ENCODE measurements at places on chromosomes 7 and 10.

- DNase-seq, result no peak
Measured at GRCh38 chr7:156005202-156005691, 193.0 kb upstream of the SHH start.

DNA sequence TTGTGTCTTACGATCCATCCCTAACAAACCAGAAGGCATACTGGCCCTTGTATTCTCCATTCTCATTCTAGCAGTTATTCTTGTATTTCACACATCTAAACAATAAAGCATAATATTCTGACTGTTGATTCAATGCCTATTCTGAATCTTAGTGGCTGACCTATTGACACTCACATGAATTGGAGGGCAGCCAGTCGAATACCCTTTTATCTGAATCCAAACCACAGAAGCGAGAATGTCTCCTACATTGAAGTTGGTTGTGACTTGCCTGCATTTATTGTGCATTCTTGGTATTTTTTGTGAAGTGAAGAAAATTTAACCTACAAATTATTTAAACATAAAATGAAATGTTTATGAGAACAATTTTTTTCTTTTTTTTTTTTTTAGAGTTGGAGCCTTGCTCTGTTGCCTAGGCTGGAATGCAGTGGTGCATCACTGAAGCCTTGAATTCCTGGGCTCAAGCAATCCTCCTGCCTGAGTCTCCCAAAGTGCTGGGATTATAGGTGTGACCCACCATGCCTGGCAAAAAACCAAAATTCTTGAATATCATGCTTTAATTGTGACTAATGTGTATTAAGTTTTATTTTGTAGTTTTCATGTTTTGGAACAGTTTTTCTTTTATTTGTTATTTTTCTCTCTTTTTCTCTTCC, 22.7 kb downstream of the EXOC4 start:
- DNase-seq, result no peak

DNA sequence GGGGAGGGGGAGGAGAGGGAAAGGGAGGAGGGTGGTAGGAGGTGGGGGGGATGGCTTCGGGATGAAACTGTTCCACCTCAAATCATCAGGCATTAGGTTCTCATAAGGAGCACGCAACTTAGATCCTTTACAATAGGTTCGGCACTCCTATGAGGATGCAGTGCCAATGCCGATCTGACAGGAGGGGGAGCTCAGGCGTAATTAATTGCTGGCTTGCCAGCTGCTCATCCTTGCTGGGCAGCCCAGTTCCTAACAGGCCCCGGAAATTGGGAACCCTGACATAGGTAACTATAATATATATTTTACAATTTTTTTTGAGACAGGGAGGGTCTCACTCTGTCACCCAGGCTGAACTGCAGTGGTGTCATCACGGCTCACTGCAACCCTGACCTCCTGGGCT, 118.8 kb upstream of the SFMBT2 start:
- DNase-seq, result no peak

DNA sequence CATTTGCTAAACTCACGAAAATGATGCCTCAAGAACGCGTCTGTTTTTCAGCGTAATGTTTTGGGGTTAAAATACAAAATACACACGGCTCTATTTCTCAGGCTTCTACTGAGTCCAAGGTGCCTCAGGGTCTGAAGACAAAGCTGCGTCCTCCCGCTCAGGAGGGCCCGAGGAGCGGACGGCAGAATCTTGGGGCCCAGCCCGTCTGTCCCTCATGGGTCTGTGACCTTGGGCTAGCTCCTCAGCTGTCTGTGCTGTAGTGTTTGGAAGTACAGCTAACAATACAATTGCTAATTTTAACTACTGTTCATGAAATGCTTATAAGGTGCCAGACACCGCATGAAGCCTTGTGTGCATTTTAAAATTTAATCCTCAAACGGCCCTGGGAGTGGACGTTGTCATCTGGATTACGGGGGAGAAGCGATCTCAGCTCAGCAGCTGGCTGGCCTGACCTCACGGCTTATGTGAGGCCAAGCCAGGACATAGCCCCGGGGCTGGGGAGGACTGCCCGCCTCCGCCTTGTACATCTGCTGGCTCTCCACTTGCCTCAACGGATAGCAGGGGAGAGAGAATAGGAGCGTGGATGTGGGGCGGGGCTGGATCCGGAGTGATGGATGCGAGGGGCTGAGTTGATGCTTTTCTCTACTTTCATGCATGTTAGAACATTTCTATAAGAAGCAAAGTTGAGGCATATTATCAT, 357.4 kb downstream of the GLRX3 start:
- no peak for DNase-seq

DNA sequence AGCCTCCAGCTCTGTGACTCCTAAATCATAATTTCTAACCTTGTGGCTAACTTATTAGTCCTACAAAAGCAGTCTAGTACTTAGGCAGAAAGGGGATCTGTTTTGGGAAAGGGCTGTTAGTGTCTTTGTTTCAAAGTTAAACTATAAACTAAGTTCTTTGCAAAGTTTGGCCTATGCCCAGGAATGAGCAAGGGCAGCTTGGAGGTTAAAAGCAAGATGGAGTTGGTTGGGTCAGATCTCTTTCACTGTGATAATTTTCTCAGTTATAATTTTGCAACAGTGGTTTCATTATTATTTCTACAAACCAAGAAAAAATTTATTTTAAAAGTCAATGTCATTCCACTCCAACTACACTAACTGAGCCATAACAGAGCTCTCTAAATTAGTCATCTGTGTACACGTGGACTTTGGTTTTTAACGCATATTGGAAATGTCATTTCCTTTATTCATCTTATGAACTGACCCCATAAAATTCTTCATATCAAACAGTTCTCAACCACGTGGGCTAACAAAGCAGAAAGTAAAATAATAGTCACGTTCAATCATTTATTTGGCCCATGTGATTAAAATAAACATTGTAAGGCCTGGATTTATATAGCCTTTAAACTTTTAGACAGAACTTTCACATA, 143.2 kb upstream of the C7orf33 start:
- DNase-seq, result no peak

- DNase-seq, result no peak
Measured at GRCh38 chr10:7027913-7028808, 382.7 kb downstream of the SFMBT2 start.

- DNase-seq, result no peak
Measured at GRCh38 chr10:89171263-89171872, 35.7 kb downstream of the CH25H start.

- peak; percentile 61 for DNase-seq
Measured at GRCh38 chr10:80453056-80453841, 861 bp upstream of the TSPAN14 start.

GRCh38 chr10:102188298-102188940, 36.2 kb downstream of the NOLC1 start:
- DNase-seq, result no peak

GRCh38 chr10:111709603-111710002, 474.0 kb downstream of the GPAM start:
- DNase-seq, result no peak

DNA sequence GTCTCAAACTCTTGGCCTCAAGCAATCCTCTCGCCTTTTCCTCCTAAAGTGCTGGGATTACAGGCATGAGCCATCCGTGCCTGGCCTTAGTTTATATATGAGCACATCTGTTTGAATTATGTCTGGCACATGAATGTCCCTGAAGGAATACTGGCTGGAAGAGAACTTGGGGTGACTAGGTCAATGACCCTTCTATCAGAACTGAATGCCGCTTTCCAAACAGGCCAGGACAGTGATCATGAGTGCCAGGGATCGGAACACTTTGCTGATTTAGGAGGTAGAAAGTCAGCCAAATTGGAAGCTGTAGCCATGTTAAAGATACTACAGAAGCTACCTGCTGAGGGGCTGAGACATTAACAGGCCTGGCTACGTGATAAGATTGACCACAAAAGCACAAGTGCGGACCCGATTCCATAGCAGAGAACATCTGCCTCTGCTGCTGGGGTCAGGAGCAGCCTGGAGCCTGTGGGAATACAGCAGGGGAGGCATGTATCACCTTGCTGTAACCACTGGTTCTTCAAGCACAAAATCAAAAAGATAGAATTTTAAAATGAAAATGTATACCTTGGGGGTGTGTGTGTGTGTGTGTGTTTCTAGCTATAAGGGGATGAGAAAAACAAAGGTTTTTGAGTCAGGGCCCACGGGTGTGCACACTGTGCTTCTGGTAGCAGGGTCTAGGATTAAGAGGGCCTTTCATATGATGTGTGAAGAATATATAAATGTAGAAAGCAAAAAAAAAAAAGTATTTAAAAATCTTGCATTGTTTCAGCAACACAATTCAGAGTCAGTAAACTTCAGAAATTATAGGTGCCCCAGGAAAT, 293.7 kb downstream of the BBS9 start:
- no peak for DNase-seq

DNA sequence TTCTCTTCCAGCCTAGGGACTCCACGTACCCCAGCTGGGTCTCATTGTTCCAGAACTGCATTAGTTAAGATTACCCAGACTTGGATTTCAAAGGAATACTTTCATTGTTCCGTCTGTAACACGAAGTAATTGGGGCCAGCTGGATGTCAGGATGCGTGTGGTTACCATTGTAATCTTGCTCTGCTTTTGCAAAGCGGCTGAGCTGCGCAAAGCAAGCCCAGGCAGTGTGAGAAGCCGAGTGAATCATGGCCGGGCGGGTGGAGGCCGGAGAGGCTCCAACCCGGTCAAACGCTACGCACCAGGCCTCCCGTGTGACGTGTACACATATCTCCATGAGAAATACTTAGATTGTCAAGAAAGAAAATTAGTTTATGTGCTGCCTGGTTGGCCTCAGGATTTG, 21.0 kb downstream of the LRRC17 start:
- DNase-seq, result no peak

GRCh38 chr10:118628397-118628796, 32.9 kb upstream of the PRLHR start:
- no peak for DNase-seq

DNA sequence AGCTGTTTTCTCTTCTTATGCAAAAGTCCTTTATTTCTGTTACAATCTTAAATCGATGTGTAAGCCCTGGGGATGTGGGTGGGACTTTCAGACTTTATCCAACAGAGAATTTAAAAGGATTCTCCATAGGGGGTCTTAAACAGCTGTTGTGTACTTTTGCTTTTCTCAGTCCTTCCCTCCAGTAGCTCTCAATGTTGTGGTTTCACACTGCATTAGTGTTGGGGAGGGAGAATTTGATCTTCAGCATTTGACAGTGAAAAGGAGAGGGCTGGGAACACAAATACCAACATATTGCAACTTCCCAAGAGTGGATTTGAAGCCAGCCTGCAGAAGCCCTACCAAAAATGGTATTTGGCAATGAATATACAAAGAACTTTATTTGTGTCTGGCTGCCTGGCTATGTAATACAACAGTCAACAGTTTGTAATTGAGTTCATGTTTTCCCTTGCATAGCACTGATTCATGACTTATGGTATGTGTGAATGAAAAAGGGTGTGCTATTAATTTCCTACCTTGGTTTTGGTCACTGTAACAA, 80.1 kb upstream of the CAPZA2 start:
- DNase-seq, result no peak

- DNase-seq, result no peak
Measured at GRCh38 chr10:112374724-112375541, 1.0 kb downstream of the ACSL5 start.

DNA sequence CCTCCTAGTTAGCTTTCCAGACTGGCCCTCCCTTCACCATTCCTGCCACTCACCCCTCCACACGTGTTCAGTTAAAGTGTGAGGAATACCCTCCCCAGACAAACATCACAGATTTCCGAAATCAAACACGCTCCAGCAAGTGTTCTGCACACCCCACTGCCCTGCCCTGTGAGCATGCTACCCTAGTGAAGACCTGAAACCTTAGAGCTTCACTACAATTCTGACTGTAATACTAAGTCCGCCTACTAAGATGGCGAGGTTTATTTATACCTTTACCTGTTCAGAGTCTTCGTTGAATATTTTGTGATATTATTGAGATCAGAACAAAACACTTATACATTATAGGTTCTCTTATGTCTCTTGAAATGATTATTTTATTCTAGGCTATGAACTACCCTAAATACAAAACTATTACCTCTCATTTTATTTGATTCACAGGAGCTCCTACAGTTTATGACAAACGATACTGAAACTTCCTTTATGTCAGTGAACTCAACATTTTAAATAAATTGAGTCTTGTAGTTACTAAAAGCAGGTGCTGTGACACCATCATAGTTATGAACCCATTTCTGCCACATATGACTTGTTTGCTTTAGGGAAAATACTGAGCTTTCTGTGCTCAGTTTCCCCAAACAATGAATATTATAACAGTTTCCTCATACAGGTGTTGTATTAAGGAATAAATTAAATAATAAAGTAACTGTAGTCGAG, 8.6 kb downstream of the SCIN start:
- no peak for DNase-seq

GRCh38 chr10:54903745-54904144, 102.7 kb upstream of the PCDH15 start:
- DNase-seq, result no peak

GRCh38 chr10:48801001-48801421, 116.3 kb downstream of the WDFY4 start:
- DNase-seq, result no peak

GRCh38 chr10:28677888-28678686, 766 bp downstream of the BAMBI start:
- DNase-seq, result peak; percentile 16

DNA sequence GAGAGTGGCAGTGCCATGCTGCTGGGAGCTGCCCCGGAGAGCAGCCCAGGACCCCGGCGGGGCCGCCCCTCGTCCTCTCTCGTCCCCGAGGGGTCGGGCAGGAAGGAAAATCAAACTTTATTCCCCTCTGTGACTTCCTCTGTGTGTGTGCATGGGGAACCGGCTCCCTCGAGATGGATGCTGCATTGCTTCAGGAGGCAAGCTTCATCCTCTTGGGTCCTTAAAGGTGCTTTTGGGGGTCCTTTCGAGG, 726 bp downstream of the MCU start:
- DNase-seq, result no peak

DNA sequence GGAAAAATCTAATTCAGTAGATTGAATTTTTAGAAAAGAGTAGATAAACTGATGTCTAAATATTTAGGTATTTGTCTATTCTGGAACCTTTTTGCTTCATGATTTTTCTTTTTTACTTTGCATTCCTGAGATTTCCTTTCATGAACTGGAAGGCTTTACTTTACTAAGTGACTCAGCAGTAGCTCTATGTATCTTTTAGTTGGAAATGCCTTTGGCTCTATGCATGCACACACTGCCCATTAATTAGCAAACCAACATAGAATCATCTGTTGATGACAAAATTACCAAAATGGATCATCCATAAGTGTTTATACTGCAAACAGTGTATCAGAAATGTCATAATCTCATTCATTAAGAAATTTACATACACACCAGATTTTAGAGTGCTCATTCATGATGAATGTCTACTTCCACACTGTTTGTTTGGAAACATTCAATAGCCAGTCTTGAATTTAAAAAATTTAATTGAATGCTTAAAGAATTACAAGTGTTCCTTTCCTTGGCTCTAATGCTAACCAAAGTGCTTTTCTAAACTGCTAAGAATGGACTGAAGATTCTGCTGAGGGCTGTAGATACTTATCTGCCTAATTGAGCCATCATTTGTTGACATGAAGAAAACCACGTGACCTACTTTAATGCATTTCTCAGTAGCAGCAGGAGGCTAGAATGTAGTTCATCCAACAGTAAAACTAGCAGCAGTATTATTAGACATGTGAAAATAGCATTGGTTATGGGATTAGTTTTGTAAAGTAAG, 282.0 kb downstream of the ADK start:
- DNase-seq, result no peak

All from CD8-positive, alpha-beta T cell (primary cell).